Left lung (tissue), 14 donors: ENCODE measurements at places on chromosomes 4 and X. TPM values are rescaled to one million over a fixed set of nuclear protein-coding genes. Genes with fewer than 3 reads are reported as not detected.

MAGEA10 gene
- not detected for total RNA-seq

PPP1R3F gene
- total RNA-seq, result 5.0 TPM

CT55 gene
- total RNA-seq, result not detected

PFKFB1 gene
- not detected for total RNA-seq

CHRNA9 gene
- not detected for total RNA-seq
